ENCODE measurements at places on chromosomes 11 and 22.

DNA sequence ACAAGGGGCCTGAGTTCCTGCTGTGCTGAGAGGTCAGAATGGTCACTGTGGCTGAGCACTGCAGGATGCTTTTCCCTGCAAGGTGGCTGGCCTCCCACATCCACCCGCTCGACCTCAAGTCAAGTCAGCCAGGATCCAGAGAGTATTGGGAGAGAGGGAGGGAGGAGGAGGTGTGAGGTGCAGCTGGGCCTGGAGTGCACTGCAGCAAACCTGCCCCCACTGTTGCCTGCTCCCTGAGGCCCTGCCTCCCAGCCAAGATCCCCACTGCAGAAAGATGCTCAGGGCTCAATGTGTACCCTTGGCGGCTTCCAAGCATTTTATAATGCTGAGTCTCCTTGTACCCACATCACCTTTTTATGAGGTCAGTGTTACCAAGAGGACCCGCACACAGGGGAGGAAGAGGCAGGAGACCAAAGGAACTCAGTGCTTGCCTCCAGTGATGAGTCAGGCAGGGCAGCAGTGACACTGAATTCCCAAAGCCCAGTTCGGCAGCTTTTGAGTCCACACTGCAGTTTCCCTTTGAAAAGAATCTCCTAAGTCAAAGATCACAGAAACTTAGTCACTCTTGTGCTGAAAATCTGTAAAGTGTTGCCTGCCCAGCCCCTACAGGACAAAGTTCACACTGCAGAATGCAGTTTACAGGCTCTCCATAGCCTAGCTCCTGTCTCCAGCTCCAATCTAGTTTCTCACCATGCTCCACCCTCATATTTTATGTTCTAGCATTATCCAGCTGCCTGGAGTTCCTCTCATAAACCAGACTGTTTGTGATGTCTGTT, 3.1 kb downstream of the ENDOD1 start:
- no peak for DNase-seq

DNA sequence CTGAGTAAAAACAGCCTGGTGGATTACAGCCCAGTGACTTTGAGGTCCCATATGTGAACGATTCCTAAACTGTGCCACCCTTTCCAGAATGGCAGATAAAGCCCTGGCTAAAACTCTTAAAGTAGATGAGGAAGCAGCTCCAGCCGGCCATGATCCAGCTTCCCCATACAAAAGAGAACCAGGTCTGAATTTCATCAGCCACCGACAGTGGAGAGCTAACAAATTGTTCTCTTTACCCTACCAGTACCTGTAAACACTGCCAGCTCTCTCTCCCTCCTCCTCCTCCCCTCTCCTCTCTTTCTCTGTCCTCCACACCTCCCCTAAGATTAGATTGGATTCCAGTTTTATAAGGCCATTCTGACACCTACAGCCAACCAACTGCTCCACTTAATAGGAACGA, 176.9 kb downstream of the DSCAML1 start:
- DNase-seq: peak; percentile 14

DNA sequence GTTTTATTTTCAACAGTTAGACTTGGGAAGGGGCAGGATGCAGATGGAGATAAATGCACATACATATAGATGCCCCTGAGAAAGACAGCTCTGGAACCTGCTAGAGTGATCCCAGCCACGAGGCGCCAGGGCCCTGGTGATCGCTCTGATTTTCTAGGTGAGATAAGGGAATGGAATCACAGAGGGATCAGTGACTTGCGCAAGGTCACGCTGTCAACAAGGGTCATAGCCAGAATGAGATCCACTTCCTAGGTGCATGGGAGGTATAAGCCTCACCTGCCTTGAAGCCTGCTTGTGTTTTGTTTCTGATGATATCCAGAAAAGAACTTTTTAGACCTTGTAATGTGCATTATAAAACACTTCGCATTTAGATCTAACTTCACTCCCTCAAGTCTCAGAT, 47.5 kb downstream of the ZBTB16 start:
- DNase-seq: no peak

GRCh38 chr11:128208329-128209137, 378.8 kb downstream of the ETS1 start:
- peak; percentile 13 for DNase-seq

GRCh38 chr11:121904148-121904547, 211.9 kb downstream of the BLID start:
- DNase-seq: no peak

- no peak for DNase-seq
Measured at GRCh38 chr11:106186630-106187029, 109.2 kb downstream of the AASDHPPT start.

- DNase-seq: peak; percentile 20
Measured at GRCh38 chr11:120882175-120882574, 141.7 kb upstream of the TBCEL start.

GRCh38 chr11:108933630-108934029, 268.8 kb downstream of the DDX10 start:
- no peak for DNase-seq

DNA sequence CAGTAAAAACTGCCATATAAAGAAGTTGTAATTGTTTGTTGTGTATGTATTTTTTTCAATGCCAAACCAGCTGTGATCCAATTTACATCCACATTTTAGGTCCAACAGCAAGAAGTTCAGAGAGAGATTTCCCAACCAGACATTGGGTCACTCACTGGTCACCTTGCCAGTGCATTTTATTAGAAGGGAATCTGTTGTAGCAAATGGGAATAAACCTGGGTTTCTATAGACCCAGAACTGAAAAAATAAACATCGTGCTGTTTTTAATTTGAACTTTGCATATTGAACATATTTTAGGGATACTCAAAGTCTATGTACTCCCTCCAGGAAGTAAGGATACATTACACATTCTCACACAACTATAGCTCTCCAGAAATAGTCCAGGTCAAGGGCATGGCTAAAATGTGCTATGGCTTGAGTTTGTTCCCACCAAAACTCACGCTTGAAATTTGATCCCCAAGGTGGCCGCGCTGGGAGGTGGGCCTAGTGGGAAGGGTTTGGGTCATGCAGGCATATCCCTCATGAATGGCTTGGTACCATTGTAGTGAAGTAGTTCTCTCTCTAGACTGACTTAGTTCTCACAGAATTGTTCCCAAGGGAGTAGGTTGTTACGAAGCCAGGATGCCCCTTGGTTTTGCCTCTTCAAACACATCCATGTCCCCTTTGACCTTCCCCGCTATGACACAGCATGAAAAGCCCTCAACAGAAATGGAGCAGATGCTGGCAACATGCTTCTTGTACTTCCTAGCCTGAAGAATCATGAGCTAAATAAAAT, 90.9 kb downstream of the RRAS2 start:
- no peak for DNase-seq

DNA sequence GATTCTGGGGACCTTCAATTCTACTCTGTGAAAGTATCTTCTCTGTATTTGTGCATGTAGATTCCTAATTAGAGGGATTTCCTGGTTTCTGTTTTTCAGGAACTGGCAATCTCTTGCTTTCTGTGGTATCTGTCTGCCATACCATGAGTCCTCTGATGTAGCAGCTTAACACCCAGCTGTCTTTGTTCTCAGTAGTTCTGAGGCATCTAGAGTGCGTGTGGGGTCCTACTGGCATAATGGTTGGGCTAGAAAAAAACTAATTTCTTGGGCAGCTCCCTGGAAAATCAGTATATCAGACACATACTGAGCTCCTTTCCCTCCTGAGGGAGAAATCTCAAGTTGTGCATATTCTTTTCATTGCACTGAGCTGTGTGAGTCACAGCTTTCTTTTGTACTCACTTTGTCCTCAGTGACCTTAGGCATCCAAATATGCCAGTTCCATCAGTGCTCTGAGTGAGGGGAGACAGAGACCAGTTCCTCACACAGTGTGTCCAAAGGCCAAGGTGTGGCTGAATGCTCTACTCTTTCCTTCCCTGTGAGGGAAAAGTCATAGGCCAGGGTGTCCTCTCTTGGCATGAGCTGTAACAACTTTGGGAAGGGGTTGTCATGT, 35.5 kb upstream of the SLC22A24 start:
- no peak for DNase-seq
